Activated CD4-positive, alpha-beta T cell treated with anti-CD3 and anti-CD28 coated beads for 24 hours (primary cell): ENCODE measurements at places on chromosomes 7 and 10.

- no peak for DNase-seq
Observed at GRCh38 chr7:24980534-24981170, 674 bp upstream of the OSBPL3 start.

DNA sequence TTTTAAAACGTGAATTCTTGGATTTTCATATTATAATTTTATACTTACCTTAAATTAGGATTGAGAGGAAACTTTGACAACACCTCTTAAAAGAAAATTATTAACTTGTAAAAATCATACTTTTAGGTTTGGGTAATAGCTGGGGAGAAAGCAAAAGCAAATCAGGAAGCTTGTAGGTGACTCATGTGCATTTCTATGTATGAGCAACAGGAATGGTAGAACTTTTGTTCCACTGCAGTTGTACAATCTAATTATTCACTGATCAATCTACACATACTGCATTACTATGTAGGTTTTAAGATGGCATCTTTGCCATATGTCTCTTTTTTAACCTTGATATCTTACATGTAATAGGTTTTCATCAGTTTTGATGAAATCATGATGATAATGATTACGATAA, 223.2 kb downstream of the PRKG1 start:
- DNase-seq = no peak

DNA sequence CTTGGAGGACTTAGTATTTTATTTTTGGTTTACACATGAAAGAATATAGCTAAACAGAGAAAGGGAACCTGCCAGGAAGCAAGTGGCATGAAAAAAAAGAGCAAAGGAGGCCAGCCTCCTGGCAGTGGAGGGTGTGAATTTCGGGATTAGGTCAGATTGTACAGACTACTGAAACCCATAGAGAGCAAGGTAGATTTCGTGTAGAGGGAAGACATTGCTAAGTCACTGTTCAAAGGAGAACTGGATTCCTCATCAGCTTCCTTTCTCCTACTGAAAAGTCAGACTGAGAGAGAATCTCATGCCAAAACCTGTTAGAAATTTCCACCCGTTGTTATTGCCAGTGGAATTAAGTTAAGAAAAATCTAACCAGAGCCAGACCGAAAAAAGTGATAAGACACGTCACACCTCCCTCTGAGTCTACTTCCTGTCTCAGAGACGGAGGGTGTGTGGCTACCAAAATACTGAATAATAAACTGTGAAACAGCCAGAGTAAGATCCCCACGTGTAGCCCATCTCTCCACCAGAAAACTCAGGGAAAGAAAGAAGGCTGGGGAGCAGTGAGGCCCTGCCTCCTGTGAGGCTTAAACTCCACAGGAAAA, 118.8 kb downstream of the SKIDA1 start:
- no peak for DNase-seq

DNA sequence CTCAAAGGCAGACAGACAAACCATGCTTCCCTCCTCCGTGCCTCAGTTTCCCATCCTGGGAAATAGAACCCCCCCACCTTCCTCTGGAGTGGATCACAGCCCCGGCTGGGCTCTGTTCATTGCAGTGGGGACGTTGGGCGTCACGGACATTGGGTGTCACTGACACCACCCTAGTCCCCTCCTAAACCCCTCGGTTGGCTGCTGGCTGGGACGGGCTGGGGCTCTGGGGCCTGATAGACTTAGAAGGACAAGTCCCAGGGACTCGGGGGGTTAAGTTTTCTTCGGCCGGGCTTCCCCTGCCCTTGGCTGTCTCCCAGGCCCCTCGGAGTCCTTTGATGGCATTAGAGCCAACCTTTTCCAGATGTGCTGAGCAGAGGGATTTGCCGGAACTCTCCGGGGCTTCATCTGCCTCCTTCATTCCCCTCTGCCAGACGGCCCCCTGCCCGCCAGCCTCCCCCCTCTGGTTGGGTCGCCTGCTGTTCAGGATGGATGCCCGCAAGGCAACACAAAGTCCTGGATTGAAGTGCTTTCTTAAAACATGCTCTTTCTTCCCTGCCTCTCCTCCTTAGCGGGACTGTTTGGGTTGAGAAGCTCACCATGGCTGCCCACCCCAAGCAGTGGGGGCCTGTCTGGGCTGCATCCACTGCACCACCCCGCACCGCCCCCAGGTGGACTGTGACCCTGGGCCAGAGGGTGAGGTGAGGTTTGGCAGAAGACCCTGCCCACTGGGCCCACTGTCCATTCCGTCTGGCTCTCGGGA, 73.0 kb downstream of the COL26A1 start:
- no peak for DNase-seq

- DNase-seq = no peak
Observed at GRCh38 chr7:68691261-68692216, 906.7 kb upstream of the AUTS2 start.

DNA sequence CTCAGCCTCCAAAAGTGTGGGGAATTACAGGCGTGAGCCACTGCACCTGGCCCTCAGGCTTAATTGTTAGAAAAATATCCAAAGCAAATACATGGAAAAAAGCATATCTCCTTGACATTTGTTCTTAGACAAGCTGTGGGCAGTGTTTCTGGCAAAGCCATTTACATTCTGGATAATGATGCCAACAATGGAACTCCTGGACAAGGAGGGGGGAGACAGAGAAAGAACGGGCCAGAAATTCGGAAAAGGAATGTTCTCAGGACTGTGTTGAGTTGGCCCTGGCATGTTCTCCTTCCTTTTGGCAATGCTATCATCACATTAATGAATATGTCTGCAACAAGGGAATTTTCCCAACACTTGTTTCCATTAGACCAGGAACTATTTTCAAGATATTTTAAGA, 88.7 kb downstream of the UBE2H start:
- no peak for DNase-seq

DNA sequence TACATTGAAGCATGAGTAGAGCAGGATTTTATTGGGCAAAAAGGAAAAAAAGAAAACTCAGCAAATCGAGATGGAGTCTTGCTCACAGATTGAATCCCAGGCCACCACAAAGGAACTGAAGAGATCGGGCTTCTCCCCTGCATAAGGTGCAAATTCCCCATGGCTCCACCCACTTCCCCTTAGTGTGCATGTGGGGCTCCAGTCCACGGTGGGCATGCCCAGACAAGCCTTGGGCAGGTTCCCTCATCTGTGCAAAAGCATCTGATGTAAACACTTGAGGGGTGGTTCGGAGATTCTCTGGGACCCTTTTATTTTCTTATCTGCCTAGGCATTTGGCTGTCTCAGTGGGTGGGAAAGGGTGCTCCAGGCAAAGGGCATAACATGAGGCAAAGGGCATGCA, 150.7 kb downstream of the CFTR start:
- DNase-seq = no peak

DNA sequence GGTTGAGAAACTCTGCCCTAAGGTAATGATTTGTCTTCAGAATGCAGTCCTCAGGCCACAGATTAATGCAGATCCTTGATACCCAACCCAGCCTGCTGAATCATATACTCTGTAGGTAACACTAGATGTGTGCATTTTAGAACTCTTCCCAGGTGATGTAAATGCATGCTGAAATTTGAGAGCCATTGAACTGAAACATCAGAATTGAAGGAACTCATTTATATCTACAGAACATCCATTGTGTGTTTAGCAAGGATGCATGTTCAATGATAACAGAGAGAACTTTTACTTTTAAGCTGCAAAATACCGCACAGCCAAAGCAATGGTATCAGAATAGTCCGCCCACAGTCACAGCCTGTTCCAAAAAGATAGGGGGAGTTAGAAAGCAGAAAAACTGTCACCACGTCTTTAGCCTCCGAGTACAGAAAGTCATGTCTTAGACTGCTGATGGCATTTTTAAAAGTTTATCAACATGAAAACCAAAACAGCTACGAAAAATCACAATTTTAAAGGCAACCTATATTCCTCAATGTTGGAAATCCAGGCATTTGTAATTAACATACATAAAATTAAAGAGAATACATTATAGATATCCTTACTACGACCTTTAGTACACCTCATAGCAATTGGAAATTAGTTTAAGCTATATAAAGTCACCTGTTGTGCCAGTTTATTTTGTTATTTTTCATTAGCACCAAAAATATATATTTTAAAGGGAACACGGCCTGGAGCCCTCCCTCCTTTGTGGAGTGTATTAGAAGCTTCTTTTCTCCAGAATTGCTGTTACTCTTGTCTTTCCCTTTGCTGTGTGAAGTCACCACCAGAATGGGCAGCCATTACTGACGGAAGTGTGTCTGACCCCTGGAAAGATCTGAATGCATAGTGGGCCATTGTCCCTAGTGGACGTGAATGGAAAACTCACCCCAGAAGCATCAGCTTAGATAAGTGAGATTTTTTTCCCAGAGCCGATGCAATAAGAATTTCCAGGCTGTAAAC, 65.8 kb upstream of the PRKAR2B start:
- no peak for DNase-seq
